ENCODE measurements at places on chromosomes 6 and 20.

DNA sequence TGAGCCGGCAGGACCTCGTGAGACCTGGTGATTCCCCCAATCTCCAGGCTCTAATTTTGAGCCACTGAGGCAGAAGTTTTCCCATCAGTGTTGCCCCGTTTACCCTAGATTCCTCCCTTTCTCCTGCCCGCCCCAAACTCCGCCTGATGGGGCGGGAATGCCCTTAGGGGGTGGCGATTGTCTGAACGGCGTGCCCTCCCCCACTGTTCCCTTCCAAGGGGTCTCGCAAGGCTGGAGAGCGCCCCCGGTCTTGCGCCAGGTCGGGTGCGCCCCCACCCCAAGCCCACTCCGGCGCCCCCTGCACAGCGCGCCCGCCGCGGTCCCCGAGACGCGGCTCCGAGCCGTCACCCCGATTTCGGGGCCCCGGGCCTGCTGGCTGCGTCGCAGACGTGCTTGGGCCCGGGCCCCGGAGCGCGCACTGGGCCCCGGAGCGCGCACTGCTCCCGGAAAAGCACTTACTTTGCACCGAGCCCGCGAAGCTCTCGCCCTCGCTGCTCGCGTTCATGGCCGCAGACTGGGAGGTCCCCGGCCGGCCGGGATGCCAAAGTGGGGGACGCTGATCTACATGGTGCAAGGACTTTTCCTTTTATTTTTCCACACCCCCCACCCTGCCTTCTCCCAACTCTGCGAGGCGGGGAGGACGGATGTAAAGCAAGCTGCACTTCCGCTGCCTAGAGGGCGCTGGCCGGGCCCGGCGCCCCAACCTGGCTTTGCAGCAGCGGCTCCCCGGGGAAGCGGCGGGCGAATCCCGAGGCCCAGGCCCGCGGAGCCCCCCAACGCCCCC, at the start of gene ZFP64:
Gene ZFP64, minus strand, starts transcription at position 648 of the 784 bp plus-strand sequence. Its CDS starts 143 bp downstream, at position 505.
- H3K4me3 ChIP-seq = peak within 1 kb of the TSS; percentile 97
- H3K36me3 ChIP-seq = no peaks in the 10 kb centered on the region

DNA sequence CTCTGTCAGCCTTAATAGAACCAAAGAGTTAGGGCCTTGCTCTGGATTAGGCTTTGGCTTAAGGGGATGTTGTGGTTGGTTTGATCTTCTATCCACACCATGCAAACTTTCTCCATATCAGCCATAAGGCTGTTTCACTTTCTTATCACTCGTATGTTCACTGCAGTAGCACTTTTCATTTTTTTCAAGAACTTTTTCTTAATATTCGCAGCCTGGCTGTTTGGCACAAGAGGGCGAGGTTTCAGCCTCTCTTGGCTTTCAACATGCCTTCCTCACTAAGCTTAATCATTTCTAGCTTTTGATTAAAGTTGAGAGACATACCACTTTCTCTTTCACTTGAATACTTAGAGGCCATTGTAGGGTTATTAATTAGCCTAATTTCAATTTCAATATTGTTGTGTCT, 193.1 kb downstream of the NRN1 start:
- no peak for DNase-seq
- H3K27ac ChIP-seq = no peak overlapping the region
- no peaks in the 10 kb centered on the region for H3K36me3 ChIP-seq
- no peaks in the 10 kb centered on the region for H3K4me1 ChIP-seq
- no peak overlapping the region for H3K4me3 ChIP-seq
- no peaks in the 10 kb centered on the region for H3K27me3 ChIP-seq

- no peak overlapping the region for H3K27ac ChIP-seq
- H3K27me3 ChIP-seq = no peaks in the 10 kb centered on the region
- H3K4me1 ChIP-seq = no peaks in the 10 kb centered on the region
- no peak for DNase-seq
- H3K36me3 ChIP-seq = no peaks in the 10 kb centered on the region
These were observed 129.3 kb downstream of the AFG1L start for GRCh38 chr6:108423982-108424705.

DNA sequence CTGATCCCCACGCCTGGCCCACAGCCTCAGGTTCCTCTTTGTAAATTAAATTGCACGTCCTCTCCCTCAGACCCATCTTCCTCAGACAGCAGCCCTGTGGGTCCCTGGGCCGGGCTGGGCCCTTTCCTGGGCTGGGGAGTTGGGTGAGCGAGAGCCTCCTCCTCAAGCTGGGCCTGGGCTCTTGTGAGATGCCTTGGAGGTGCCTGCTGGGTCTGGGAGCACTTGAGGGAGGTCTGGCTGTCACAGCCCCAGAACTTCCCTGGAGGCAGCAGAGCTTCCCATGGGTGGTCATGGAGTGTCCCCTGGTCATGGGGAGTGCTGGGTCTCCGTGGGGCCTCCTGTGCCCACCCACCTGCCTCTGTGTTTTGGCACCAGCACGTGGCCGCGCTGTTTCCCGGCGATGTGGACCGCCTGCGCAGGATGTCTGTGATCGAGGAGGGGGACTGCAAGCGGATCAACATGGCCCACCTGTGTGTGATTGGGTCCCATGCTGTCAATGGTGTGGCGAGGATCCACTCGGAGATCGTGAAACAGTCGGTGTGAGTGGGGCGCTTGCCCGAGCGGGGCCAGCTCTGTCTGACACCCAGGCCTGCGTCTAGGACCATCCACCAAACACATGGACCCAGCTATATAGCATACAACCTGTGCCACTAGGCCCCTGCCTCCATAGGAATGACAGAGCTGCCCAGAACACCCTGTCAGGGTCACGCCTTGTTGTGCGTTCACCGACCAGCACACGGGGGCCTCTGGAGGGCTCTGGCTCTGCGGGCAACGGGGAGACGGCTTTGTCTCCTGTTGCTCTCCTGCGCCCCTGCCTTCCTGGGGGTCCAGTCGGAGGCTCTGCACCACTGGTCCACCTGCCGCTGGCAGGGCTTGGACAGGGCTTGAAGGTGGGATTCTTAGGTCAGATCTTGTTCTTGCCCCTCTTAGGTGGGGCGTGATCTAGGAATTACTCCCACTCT, 33.0 kb downstream of the PYGB start:
- H3K4me1 ChIP-seq = no peaks in the 10 kb centered on the region
- H3K27ac ChIP-seq = no peak overlapping the region
- H3K27me3 ChIP-seq = no peaks in the 10 kb centered on the region
- no peaks in the 10 kb centered on the region for H3K36me3 ChIP-seq

DNA sequence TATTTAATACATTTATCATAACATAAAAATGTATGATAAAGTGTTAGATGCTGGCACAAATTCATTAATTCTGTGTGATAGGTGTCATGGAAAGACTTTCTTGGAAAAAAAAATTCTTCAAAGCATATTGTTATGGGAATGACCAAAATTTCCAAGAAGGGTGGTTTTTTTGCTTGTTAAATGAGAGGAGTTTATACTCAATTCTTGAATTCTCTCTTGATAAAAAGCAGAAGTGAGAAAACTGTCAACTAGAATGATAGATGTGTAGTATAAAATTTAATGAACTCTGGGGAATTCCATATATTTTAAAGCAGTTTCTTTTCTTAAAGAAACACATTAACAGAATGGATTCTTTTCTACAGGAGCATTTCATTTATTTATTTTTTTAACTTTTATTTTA, 62.0 kb upstream of the SNAP91 start:
- H3K4me3 ChIP-seq = no peak overlapping the region
- H3K27ac ChIP-seq = no peak overlapping the region

DNA sequence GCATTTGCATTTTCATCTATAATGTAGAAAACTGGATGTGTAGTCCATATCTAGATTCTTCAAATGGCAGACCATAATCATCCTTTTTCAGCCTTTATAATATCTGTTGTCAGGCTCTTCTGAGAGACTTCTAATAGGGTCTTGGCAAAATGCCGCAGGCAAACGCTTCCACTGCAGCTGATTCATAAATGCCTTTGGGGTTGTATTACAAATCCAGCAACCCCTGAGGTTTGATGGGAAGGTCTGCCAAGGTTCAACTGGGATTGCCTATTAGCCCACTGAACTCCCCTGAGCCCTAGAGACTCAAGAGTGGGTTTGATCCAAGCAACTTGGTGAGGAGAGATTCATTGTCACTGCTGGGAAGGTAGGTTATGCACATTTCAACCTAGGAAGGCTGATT, 365.2 kb upstream of the POU3F2 start:
- H3K36me3 ChIP-seq = no peaks in the 10 kb centered on the region
- H3K4me1 ChIP-seq = no peaks in the 10 kb centered on the region
- no peak overlapping the region for H3K27ac ChIP-seq
- H3K27me3 ChIP-seq = no peaks in the 10 kb centered on the region
- no peak overlapping the region for H3K4me3 ChIP-seq

DNA sequence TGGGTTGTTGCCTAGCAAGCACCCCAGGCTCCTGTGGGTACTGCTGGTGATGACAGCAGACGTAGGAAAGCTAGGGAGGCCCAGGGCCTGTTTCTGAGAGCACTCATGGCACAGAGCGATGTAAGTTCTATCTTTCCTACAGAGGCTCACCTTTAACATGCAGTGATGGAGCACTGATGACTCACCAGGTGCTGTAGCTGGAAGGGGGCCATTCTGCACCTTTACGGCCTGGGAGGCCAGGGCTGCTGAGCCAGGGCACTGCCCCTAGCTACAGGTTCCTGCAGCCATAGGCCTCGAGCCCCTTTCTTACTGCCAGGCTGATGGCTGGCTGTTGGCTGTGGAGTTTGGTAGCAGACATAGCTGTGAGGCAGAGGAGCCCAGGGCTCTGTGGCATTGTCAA, 31.1 kb upstream of the GPR6 start:
- H3K27ac ChIP-seq = no peak overlapping the region
- no peak for DNase-seq
- no peak overlapping the region for H3K4me3 ChIP-seq
- H3K27me3 ChIP-seq = no peaks in the 10 kb centered on the region

DNA sequence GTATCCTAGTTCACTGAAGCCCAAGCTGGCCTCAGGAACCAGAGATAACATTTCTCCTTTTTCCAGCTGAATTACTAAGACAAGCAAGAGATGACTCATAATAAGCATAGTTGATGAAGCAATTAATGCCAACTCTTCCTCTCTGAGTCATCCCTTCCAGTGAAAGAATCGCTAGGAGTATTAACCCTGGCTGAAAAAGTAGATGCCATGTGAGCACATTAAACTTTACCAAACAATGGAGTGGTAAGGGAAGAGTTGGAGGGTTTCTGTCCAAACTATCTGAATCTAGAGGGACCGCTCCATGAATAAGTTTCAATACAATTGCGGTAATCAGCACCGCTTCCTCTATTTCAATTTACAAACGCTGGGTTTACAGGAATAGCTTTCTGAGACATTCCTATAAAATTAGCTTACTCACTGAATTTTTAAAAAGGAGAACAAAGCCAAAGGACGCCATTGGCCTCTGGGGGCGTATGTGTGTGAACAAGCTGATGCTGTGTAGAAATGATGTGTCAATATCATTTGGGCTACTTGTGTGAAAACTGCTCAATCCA, 48.3 kb downstream of the ATXN1 start:
- no peaks in the 10 kb centered on the region for H3K27me3 ChIP-seq
- no peak overlapping the region for H3K27ac ChIP-seq
- H3K4me1 ChIP-seq = 0 out of 2 replicates have a peak, but pooled peaks cover 3% of the 10 kb centered on the region
- H3K36me3 ChIP-seq = no peaks in the 10 kb centered on the region

- no peaks in the 10 kb centered on the region for H3K4me1 ChIP-seq
- H3K36me3 ChIP-seq = no peaks in the 10 kb centered on the region
- no peaks in the 10 kb centered on the region for H3K27me3 ChIP-seq
- DNase-seq = no peak
- no peak overlapping the region for H3K4me3 ChIP-seq
These were observed 82.3 kb upstream of the SHLD1 start for GRCh38 chr20:5667705-5668528.

GRCh38 chr20:32332614-32333013, 25.5 kb upstream of the ASXL1 start:
- no peak for DNase-seq
- H3K36me3 ChIP-seq = peaks cover 11% of the 10 kb centered on the region
- H3K27me3 ChIP-seq = no peaks in the 10 kb centered on the region
- no peak overlapping the region for H3K27ac ChIP-seq

DNA sequence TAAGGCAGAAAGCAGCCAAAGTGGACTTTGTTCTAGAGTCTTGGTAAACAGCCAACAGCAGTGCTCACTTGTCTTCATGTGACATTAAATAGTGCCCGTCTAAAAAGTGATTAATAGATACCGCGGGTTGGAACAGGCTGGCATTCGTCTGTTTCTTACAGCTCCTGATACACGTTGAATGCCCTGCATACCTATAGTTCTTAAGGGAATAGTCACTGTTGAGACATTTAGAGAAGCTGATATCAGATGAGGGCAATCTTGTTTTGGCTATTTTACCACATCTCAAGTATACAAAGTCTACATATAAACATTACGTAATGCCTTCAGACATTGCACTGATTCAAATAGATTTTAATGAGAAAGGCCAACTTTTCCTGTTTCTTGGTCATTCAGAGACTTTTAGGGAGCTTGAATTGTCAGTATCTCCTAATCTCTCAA, 374.9 kb upstream of the FLRT3 start:
- DNase-seq = peak; percentile 65
- no peaks in the 10 kb centered on the region for H3K27me3 ChIP-seq
- H3K27ac ChIP-seq = peak overlapping the region; percentile 45
- H3K36me3 ChIP-seq = no peaks in the 10 kb centered on the region
- H3K4me3 ChIP-seq = no peak overlapping the region

DNA sequence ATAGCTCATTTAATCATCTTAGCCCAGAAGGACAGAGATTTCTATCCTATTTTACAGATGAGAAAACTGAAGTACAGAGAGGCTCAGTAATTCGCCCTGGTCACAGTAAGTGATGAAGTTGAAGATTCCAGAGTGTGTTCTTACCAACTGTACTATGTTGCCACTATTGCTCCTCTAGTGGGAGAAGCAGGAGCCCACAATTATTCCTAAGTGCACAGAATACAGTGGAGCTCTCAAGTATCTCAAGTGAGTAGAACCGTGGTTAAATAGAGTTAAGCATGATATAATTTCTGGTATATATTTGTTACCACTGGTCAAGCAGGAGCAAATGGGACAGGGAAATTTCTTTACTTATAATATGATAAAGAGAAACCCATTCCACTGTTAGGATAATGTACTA, 22.1 kb downstream of the REPS1 start:
- H3K4me3 ChIP-seq = no peak overlapping the region
- no peaks in the 10 kb centered on the region for H3K27me3 ChIP-seq
- DNase-seq = no peak

DNA sequence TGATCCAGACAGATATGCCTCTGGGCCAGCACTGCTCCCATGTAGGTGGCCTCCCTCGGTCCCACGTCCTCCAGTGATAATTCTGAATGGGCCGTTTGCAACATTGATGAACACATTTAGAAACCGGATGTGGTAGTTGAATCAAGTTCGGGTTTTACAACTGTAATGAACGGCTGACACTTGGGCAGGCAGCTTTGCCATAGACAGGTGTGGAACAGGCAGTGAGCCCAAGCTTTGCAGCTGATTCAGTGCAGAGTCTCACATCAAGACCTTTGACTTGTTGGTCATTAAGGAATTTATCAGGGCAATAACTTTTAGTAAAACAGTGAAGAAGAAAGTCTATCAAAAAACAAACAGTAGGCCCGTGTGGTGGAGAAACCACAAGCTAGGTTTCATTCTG, 466.6 kb upstream of the AGPAT4 start:
- H3K27ac ChIP-seq = no peak overlapping the region
- no peaks in the 10 kb centered on the region for H3K36me3 ChIP-seq
- H3K4me3 ChIP-seq = no peak overlapping the region
- no peak for DNase-seq
- H3K4me1 ChIP-seq = no peaks in the 10 kb centered on the region
